ENCODE measurements at places on chromosomes 16 and 17. TPM values are rescaled to one million over a fixed set of nuclear protein-coding genes. Genes with fewer than 3 reads are reported as not detected.
A peak's percentile ranks its signal among the peaks of the same experiment; 100 is the strongest.

DNA sequence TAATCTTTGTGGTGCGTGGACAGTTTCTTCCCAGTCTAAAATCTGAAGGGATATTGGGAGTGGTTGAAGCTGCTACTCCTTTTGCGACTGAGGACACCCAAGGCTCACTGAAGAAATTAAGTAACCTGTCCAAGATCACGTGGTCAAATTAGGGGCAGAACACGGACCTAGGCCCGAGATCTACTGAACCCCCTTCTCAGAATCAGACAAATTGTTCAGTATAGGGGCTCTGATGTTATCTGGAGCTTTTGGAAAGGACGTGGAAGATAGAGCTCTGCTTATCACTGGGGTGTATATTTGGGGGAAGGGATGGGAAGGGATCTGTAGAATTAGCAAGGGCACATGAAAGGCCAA is 857 bp downstream of the TANGO6 start:
- DNase-seq = no peak
- peak overlapping the region; percentile 77 for H3K4me3 ChIP-seq
- H3K27me3 ChIP-seq = no peaks in the 10 kb centered on the region

- H3K27ac ChIP-seq = no peak overlapping the region
- no peaks in the 10 kb centered on the region for H3K27me3 ChIP-seq
- H3K4me3 ChIP-seq = no peak overlapping the region
- H3K36me3 ChIP-seq = no peaks in the 10 kb centered on the region
- H3K4me1 ChIP-seq = no peaks in the 10 kb centered on the region
- DNase-seq = no peak
These were observed 39.1 kb downstream of the RMI2 start for GRCh38 chr16:11384184-11384955.

- no peaks in the 10 kb centered on the region for H3K27me3 ChIP-seq
- H3K36me3 ChIP-seq = no peaks in the 10 kb centered on the region
- H3K4me1 ChIP-seq = no peaks in the 10 kb centered on the region
- no peak overlapping the region for H3K4me3 ChIP-seq
- no peak for DNase-seq
These were observed 32.6 kb downstream of the NUBP1 start for GRCh38 chr16:10776280-10776679.

CSH2 gene
- not detected for total RNA-seq

DNA sequence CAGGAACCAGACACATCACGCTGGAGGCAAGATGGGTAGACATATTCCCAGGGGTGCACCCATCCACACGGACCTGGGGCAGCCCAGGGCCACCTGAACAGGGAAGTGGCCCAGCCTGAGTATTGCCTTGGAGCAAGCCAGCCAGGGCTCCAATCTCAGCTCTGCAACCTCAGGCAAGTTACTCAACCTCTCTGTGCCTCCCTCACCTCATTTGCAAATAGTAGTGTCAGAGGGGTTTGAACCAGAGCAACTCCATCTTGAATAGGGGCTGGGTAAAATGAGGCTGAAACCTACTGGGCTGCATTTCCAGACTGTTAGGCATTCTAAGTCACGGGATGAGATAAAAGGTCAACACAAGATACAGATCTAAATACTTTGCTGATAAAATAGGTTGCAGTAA is 35.1 kb upstream of the SNN start:
- no peaks in the 10 kb centered on the region for H3K36me3 ChIP-seq
- no peak for DNase-seq
- peaks cover 13% of the 10 kb centered on the region for H3K4me1 ChIP-seq
- H3K27me3 ChIP-seq = no peaks in the 10 kb centered on the region
- peak overlapping the region; percentile 65 for H3K27ac ChIP-seq

DNA sequence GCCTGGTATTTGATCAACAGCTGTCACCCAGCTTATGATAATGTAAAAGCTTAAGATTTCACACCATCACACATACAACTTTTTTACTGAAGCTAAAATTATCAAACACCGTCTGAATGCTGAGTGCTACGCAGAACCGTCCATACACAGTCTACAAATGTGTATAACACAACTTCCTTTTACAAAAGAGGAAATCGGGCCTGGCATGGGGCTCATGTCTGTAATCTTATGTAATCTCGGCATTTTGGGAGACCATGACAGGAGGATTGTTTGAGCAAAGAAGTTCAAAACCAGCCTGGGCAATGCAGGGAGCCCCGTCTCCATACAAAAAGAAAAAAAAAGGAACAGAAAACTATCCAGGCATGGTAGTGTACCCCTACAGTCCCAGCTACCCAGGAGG is 19.6 kb upstream of the QRICH2 start:
- H3K27me3 ChIP-seq = no peaks in the 10 kb centered on the region
- H3K4me3 ChIP-seq = no peak overlapping the region
- DNase-seq = no peak
- H3K4me1 ChIP-seq = no peaks in the 10 kb centered on the region

CRYBA1 gene
- not detected for total RNA-seq

ERAL1 gene
- 25.7 TPM for total RNA-seq

All from ovary (tissue), 10 donors.